Stimulated activated CD4-positive, alpha-beta T cell treated with anti-CD3 and anti-CD28 coated beads, TNF-alpha, amount 100 ng/mL, for 24 hours (primary cell): ENCODE measurements at places on chromosomes 2 and 18.

GRCh38 chr2:121335294-121336290, 50.6 kb upstream of the TFCP2L1 start:
- no peak for DNase-seq

DNA sequence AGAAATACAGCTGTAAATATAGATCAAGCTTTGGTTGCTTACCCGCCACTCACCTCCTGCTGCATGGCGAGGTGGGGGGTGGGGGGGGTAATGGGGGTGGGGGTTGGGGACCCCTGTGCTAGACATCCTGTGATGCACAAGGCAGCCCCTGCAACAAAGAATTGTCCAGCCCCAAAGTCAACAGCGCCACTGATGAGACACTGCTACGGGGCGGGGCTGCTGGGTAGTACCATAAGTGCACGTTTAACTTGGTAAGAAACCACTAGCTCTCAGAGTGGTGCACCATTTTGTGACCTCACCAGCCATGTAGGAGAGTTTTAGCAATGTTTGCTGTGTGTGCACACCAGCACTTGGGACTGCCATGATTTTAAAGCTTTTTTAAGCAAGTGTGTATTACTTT, 40.3 kb downstream of the SNORC start:
- no peak for DNase-seq

GRCh38 chr18:77057006-77057395, 75.6 kb downstream of the MBP start:
- DNase-seq = no peak

- DNase-seq = no peak
Observed at GRCh38 chr2:180443888-180444287, 436.8 kb upstream of the CWC22 start.

GRCh38 chr2:88416016-88416663, 36.4 kb downstream of the FOXI3 start:
- DNase-seq = no peak
